ENCODE measurements at places on chromosomes 7 and 10.

DNA sequence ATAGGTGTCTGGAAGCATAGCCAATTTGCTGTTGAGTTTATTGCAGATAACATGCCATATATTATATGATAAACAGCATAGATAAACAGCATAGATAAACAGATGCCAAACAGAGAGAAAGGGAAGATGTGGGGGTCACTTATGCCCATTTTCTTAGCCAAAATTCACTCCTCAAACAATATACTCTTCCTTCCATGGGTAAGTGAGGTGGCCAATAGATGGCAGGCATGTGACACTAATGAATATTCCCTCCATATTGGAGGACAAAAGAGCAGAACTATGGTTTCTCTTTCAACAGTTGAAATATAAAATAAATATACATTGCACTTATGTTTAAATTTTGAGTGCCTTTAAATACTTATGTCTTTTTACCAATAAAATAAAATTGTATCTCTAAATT lies 1212.8 kb downstream of the REEP3 start:
- no peak for DNase-seq

DNA sequence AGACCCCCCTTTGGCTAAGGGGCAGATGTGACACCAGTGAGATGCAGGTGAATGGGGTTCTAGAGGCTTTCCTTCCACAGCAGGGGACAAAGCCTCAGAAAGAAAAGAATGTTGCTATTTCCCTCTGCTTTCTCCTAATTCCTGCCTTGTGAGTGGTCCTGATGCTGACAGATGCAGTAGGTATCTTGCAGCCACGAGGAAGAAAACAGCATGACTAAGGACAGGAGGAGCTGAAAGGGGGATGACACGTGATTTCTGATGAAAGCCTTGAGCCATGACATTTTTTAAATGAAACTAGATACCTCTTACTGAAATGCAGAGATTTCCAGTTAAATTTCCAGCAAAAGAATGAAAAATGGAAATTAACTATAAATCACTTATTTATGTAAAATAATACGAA lies 92.4 kb downstream of the C1GALT1 start:
- DNase-seq, result no peak

GRCh38 chr7:80614851-80615271 lies 23.6 kb upstream of the CD36 start:
- DNase-seq, result peak; percentile 38

- DNase-seq, result peak; percentile 51
These were observed 65.6 kb upstream of the KDM7A start for GRCh38 chr7:140242057-140243031.

DNA sequence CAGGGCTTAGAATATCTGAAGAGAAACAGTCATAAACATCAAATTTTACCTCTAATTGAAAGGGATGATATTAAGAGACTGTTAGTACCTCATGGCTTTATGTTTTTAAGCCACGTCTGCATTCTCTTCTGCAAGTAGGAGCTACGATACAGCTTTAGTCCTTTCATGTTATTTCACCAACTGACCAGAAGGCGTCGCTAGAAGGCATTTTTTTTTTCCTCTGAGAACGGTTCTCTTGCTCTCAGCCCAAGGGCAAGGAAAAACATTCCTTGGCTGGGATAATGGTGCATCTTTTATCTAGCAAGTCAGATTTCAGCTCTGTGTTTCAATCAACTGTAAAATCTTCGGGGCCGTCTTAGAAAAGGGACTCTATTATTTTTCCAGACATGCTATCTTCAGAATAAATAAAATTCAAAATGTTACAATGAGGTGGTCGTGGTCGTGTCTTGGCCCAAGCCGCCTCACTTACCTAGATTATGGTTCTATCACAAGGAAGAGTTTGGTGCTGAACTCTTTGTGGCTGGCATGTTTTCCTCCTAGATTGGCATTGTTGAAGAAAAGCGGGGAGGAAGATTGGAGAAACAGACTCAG lies 41.6 kb upstream of the LYZL2 start:
- DNase-seq, result peak; percentile 69

- no peak for DNase-seq
These were observed 57.3 kb downstream of the SLC39A12 start for GRCh38 chr10:18008986-18009385.

DNA sequence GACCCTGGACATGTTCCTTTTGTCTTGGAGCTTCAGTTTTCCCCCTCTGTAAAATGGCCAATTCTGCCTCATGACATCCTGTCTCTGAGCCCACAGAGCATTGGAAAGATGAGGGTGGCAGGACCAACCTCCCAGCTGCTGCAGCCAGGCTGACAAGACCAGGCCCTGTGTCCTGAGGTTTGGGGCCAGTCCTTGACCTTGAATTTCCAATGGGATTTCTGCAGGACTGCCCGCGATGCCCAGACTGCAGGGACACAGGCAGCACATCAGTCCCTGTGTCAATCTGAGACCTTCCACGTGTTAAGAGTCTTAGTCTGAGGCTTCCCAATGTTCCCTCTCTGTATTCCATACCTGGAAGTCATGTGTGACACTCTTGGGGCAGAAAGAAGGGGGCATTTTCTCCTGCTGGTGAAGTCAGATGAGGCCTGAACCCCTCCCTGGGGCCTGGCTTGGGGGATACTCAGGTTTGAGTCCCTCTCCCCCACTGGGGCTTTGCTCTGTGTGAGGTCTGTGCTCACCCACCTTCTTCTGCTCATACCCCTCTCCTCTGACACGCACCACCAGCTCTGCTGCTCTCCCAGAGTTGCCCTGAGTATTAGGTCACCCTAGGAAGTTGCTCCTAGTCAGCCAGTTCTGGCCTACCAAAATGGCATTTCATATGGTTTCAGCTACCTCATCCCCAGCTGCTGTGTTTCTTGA lies 79.2 kb downstream of the ADCY1 start:
- DNase-seq, result no peak

- DNase-seq, result no peak
These were observed 9.0 kb upstream of the TMEM273 start for GRCh38 chr10:49197171-49197570.

- DNase-seq, result no peak
These were observed 74.5 kb downstream of the COBL start for GRCh38 chr7:51242007-51242691.

- DNase-seq, result peak; percentile 4
These were observed 232.2 kb downstream of the DNAJB6 start for GRCh38 chr7:157568770-157569584.
